GM23248 (cell line): ENCODE measurements at places on chromosomes 1 and 21. TPM values are rescaled to one million over a fixed set of nuclear protein-coding genes. Genes with fewer than 3 reads are reported as not detected.

GRCh38 chr1:116218922-116219321, 107.7 kb downstream of the MAB21L3 start:
- no peak overlapping the region for H3K4me3 ChIP-seq
- no peaks in the 10 kb centered on the region for H3K36me3 ChIP-seq
- peaks cover 5% of the 10 kb centered on the region; the same call in 1 of the 2 replicates for H3K27me3 ChIP-seq
- DNase-seq = no peak

- peaks cover 5% of the 10 kb centered on the region; the same call in 1 of the 2 replicates for H3K36me3 ChIP-seq
- no peaks in the 10 kb centered on the region for H3K27me3 ChIP-seq
- H3K4me1 ChIP-seq = no peaks in the 10 kb centered on the region
- H3K27ac ChIP-seq = no peak overlapping the region
Measured at GRCh38 chr1:24528744-24529143, 26.1 kb downstream of the RCAN3 start.

GRCh38 chr21:31558189-31558961, 101.1 kb upstream of the SOD1 start:
- peak; percentile 9 for DNase-seq
- H3K4me3 ChIP-seq = peak overlapping the region; percentile 79
- H3K27me3 ChIP-seq = peaks cover 19% of the 10 kb centered on the region
- H3K36me3 ChIP-seq = no peaks in the 10 kb centered on the region
- 0 out of 2 replicates have a peak, but pooled peaks cover 5% of the 10 kb centered on the region for H3K4me1 ChIP-seq

LDLRAD2 gene
- total RNA-seq = not detected in 2 replicates

DNA sequence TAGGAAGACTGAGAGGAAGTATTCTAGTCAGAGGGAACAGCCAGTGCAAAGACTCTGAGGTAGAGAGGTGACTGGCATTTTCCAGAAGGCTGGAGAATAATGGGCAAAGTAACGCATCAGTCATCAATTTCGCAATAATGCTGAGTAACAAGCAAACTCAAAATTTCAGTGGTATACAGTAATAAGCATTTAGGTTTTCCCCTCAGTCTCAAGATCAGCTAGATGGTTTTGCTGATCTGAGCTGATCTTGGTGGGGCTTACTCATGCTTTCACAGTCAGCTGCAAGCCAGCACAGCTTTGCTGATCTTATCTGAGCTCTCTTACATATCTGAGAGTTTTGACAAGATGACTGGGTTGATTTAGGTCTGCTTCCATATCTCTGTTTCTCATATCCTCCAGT, 108.7 kb downstream of the TSEN15 start:
- peak; percentile 89 for DNase-seq
- peak overlapping the region; percentile 82 for H3K27ac ChIP-seq
- no peaks in the 10 kb centered on the region for H3K36me3 ChIP-seq
- no peak overlapping the region for H3K4me3 ChIP-seq

FAM3B gene
- not detected in 2 replicates for total RNA-seq

PEX19 gene
- total RNA-seq = 48.4 and 52.4 TPM in 2 replicates

DNA sequence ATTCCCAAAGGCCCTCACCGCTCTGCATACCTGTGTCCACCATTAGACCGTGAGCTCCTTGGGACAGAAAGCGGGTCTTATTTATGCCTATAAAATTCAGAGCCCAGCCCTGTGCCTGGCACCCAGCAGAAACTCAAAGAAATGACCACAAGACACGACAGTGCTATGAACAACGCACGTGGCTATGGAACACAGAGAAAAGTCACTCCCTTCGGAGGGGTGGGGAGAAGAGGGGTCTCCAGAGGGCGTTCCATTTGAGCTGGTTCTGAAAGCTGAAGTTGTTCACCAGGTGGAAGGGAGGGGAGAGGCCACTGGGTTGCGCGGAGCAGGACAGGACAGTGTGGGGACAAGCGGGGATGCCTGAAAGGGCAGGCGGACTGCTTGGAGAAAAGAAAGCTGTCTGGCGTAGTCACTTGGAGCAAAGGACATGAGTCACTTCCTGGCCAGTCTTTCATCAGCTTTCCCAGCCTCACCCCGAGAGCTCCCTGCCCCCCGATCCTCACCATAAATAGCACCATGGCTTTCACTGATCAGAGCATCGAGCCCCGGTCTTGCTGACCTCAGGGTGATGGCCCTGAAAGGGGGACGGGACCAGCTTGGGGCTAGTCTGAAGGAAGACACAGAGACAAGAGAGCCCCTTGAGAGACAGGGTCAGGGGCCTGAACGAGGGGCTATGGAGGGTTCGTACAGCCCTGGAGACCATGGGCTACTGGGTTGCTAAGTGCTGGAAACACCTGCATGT, 28.5 kb downstream of the ECE1 start:
- H3K36me3 ChIP-seq = no peaks in the 10 kb centered on the region
- H3K4me1 ChIP-seq = peaks cover 23% of the 10 kb centered on the region
- peak; percentile 96 for DNase-seq

DNA sequence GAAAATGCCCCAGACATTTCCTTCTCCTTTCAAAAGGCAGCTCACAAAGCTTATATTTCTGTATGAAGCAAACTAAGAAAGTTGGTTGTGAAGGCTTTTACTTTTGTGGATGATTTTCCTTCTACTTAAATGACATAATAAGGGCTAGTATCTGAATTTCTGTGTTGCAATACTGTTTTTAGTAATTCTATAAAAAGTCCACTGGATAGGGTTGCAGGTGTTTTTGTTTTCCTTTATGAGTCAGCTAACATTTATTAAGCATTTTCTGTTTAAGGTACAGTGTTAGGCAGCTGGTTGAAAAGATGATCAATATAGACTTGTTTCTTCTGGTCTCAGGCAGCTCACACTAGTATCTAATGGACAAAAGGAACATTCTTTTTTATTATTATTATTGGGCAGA, 722.2 kb downstream of the RWDD3 start:
- no peaks in the 10 kb centered on the region for H3K36me3 ChIP-seq
- H3K27me3 ChIP-seq = no peaks in the 10 kb centered on the region
- H3K4me3 ChIP-seq = no peak overlapping the region
- H3K27ac ChIP-seq = no peak overlapping the region

GRCh38 chr1:23428136-23428905, 3.8 kb upstream of the TCEA3 start:
- 0 out of 2 replicates have a peak, but pooled peaks cover 5% of the 10 kb centered on the region for H3K36me3 ChIP-seq
- DNase-seq = no peak
- no peak overlapping the region for H3K27ac ChIP-seq
- H3K27me3 ChIP-seq = no peaks in the 10 kb centered on the region

HOOK1 gene
- not detected in 2 replicates for total RNA-seq

TMEM269 gene
- total RNA-seq = not detected in 2 replicates

GRCh38 chr1:1929639-1930545, 10.8 kb upstream of the TMEM52 start:
- no peak overlapping the region for H3K4me3 ChIP-seq
- no peaks in the 10 kb centered on the region for H3K4me1 ChIP-seq
- H3K36me3 ChIP-seq = no peaks in the 10 kb centered on the region
- H3K27ac ChIP-seq = no peak overlapping the region
- H3K27me3 ChIP-seq = no peaks in the 10 kb centered on the region

LCE3D gene
- total RNA-seq = 0.51 TPM in 1 of 2 replicates, not detected in the other

- H3K27ac ChIP-seq = peak overlapping the region; percentile 62
- H3K36me3 ChIP-seq = no peaks in the 10 kb centered on the region
- peak; percentile 73 for DNase-seq
Measured at GRCh38 chr1:238485057-238485911, 594.6 kb upstream of the ZP4 start.

GRCh38 chr1:201346337-201346939, 31.0 kb downstream of the TNNT2 start:
- H3K27ac ChIP-seq = no peak overlapping the region
- peaks cover 19% of the 10 kb centered on the region for H3K27me3 ChIP-seq
- H3K4me3 ChIP-seq = no peak overlapping the region
- H3K36me3 ChIP-seq = no peaks in the 10 kb centered on the region
- peak; percentile 71 for DNase-seq
- no peaks in the 10 kb centered on the region for H3K4me1 ChIP-seq

RAP1GAP gene
- 0.97 TPM in 1 of 2 replicates, not detected in the other for total RNA-seq

SLC35D1 gene
- total RNA-seq = 13.4 and 14.9 TPM in 2 replicates

DMBX1 gene
- not detected in 2 replicates for total RNA-seq

GRCh38 chr1:36300526-36300925, 5.6 kb upstream of the SH3D21 start:
- no peaks in the 10 kb centered on the region for H3K27me3 ChIP-seq
- H3K36me3 ChIP-seq = peaks cover 50% of the 10 kb centered on the region
- H3K4me1 ChIP-seq = peaks cover 13% of the 10 kb centered on the region

- no peaks in the 10 kb centered on the region for H3K36me3 ChIP-seq
- no peak within 1 kb of the TSS for H3K27ac ChIP-seq
- peak; percentile 71 for DNase-seq
- no peaks in the 10 kb centered on the region for H3K4me1 ChIP-seq
- H3K27me3 ChIP-seq = peaks cover 37% of the 10 kb centered on the region
Measured at GRCh38 chr1:201126832-201127754, at the start of gene ASCL5. TSS of gene ASCL5 (minus strand) at chr1:201127184. CDS start at chr1:201115372, 11,812 bp downstream.
